ENCODE measurements at places on chromosomes 2 and 18.

DNA sequence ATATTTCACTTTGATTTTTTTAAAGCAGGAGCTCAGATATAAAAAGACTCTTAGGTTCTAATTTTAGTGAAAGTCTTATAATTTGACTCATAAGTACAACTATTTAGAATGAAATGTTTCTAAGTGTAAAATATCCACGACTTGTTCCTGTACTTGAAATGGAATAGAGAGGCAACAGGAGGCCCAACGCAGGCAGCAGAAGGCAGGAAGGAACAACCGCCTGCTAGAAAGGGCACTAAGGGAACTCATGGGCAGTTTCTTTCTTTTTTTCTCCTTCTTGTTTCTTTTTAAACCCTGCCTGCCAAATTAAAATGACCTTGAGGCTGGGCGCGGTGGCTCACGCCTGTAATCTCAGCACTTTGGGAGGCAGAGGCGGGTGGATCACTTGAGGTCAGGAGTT, 51.0 kb downstream of the RBMS1 start:
- no peak for DNase-seq

DNA sequence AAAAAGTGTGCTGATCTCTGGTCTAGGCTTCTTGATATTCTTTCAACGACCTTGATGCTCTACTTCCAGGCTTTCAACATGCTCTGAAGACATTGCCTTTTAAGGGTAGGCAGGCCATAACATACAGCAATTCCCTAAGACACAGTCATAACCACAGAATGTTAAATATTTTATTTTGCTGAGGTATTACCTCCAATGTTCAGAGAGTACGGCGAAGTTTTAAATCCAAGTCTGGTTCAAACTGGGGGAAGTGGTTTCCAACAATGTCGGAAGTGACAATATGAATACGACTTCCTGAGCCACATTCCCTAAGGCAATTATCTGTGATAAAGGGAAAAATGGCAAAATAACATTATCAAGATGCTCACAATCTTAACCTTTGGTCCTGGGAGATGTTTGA, 1077.9 kb upstream of the PIK3C3 start:
- no peak for DNase-seq

- no peak for DNase-seq
Observed at GRCh38 chr2:95309599-95309998, 12.5 kb downstream of the KCNIP3 start.

- DNase-seq = no peak
Observed at GRCh38 chr2:101386599-101387150, 628 bp downstream of the CREG2 start.

DNA sequence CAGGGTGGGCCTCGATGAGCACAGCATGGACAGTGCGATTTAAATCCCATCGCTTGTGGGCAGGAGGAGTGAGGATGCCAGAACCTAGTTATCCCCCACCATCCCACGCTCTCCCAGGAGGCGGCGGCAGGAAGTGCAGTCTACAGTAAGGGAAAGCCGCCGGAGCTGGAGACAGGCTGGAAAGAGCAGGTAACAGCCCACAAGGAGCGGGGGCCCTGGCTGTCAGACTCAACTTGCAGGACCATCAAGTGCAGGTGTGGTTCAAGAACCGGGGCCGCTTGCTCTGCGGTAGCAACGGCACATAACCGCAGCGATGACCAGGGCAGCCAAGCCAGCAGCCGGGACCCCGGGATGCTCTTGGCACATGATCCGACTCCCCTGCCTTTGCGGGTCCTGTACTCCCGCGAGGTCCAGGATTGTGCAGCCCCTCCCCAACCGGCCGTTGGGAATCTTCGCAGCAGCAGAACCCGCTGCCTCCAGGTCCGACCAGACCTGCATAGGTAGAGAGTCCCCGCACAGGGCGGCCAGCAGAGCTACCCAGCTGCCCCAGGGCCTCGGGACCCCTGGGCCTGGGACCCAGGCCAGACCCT, 82.1 kb downstream of the BIN1 start:
- no peak for DNase-seq

DNA sequence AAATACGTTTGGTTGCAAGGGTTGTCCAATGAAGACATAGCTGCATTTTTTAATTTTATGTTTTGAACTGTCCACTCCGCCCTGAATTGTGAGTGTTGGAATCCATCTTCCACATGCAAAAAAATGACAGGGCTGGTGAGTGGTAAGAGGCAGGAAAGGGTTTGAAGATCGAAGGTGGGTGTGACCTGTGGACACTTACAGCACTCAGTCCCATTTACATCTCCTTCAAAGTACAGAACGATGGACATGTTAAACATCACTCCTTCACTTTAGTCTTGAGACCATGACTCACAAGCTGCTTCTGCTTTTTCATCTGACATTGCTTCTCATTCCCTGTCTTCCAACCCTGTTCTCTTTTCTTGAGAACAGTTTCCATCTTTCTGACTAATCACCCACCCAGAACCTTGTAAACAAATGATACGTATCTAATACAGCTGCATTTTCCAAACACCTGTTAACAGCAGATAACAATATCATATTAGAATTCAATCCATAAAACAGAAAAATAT, 179.3 kb downstream of the ZNF516 start:
- no peak for DNase-seq

DNA sequence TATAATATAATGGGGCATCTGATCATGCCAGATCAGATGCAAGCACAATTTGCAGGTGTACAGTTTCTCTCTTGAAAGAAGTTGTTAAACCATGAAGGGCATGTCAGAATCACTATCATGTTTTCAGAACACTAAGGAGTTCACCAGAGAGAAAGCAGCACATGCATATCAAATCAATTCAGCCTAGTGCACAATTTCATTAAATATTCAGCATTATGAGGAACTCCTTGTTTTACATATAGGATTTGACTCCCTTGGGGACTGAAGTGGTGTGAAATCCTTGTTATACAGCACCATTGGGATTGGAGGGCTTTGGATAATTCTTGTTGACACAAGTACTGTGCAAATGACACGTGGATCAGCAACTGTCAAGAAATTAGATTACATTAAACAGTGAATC, 562.1 kb upstream of the KLHL29 start:
- no peak for DNase-seq

- no peak for DNase-seq
Observed at GRCh38 chr18:44938720-44939665, 258.3 kb downstream of the SETBP1 start.

DNA sequence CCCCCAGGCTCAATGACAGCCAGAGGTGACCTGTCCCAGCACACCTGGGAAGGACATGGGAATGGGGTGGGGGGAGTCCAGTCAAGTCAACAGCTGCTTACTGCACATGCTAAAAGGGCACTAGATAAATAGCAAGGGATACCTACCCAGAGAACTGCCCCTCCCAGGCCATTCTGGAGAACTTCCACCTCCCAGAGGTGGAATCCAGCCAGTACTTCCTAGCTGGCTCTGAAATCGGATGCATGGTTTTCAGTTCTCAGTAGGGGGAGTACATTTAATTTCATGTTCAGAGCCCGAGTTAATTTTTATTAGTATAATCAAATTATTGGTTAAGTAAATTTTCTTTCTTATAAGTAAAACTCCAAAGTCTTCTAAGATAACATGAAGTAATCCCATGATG, 28.9 kb upstream of the ITGA6 start:
- DNase-seq = no peak

- no peak for DNase-seq
Observed at GRCh38 chr18:22933966-22934423, 867 bp downstream of the RBBP8 start.

DNA sequence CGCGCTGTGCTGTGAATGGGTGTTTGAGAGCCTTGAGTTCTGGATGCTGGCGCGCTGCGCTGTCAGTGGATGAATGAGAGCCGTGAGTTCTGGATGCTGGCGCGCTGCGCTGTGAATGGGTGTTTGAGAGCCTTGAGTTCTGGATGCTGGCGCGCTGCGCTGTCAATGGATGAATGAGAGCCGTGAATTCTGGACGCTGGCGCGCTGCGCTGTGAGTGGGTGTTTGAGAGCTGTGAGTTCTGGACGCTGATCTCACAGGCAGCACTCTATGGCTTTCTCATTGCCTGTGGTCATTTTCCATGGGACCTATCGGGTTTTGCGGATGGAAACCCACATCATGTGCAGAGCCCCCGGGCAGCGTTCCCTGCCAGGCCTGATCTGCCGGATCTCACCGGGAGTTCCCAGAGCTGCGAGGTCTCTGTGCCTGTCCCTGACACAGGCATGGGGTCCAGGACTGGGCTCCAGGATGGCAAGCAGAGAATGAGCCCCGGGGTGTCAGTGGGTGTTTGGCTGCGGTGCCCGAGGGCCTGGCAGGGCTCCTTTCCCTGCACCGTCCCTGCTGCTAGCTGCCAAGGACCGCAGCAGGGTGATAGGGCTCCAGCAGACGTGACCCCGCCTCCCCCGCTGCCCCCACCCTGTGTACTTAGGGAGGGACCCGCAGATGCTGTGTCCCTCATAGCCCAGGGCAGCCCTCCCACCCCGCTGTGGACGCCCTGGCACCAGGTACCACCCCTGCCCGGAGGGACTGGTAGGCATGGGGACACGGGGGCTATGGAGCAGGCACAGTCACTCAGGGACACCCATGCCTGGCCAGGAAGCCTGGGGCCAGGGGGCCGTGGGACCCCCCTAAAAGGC, 9.7 kb downstream of the PDCD1 start:
- no peak for DNase-seq

GRCh38 chr2:136858656-136859055, 93.3 kb downstream of the THSD7B start:
- DNase-seq = no peak

- DNase-seq = peak; percentile 1
Observed at GRCh38 chr18:31990823-31991222, 27.8 kb upstream of the RNF125 start.

DNA sequence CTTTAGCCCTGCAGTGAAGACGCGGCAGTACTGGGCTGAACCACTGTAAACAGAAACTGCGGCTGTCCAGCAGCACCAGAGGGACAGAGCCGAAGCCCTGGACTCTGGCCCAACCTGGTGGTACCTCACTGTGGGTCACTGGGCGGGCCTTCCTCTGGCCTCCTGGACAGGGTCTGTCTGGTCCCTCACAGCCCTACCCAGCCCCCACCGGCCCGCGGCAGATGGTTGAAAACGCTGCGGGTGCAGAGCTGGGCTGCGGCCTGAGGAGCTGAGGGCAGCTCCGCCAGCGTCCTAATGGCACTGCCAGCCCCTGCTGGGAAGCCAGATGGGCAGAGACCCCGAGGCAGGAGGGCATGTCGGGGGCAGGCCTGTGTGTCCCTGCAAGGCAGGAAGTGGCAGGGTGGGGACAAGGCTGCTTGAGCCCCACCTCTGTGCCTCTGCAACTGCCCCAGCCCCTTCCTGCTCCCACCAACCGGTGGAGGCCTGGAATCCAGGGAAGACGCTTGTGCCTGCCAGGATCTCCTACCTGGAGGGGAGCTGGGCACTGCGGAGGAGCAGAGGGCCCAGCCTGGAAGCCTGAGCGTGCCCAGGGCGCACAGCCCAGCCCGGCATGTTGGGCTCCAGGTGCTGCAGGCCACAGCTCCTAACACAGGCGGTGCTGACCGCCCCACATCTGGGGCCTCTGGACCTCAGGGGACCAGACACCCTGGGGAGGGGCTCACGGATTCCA, 36.3 kb downstream of the HS6ST1 start:
- DNase-seq = no peak

GRCh38 chr2:129191530-129191929, 787.9 kb upstream of the RAB6C start:
- DNase-seq = no peak

DNA sequence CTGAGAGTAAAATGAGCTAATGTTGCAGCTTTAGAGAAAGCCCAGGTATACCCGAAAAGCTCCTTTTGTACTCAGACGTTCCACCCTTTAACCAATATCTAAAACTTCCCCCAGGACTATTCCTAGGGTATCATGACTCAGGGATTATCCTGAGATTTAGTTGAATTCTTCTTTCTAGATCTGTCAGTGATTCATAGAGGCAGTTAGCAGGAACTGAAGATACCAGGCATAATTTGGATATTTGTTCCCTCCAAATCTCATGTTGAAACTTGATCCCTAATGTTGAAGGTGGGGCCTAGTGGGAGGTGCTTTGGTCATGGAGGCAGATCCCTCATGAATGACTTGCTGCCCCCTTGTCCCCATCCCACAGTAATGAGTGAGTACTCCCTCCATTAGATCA, 161.2 kb upstream of the LRP1B start:
- no peak for DNase-seq

DNA sequence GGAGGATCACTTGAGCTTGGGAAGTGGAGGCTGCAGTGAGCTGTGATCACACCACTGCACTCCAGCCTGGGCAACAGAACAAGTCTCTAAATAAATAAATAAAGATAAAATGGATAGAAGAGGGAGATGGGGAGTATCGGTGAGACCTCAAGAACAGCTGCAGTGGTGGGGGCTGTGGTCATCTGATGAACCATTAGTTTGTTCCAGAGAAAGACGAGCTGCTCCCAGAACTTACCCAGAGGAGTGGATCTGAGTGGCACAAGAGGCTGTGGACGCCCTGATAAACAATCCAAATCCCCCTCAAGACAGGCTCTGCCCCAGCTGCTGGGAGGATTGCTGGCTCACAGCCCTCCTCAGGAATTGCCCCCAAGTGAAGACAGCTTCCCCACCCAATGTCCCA, 26.7 kb downstream of the TMEM127 start:
- no peak for DNase-seq

GRCh38 chr2:47344890-47345589, 57.9 kb upstream of the MSH2 start:
- DNase-seq = no peak

- DNase-seq = no peak
Observed at GRCh38 chr2:28709101-28709500, 42.5 kb upstream of the PPP1CB start.

GRCh38 chr2:58137221-58137620, 90.6 kb downstream of the VRK2 start:
- DNase-seq = no peak

- no peak for DNase-seq
Observed at GRCh38 chr18:52402814-52403213, 62.8 kb downstream of the DCC start.

- no peak for DNase-seq
Observed at GRCh38 chr2:112530728-112531127, 11.5 kb upstream of the POLR1B start.

GRCh38 chr2:218323526-218324472, 31.5 kb upstream of the TMBIM1 start:
- no peak for DNase-seq

DNA sequence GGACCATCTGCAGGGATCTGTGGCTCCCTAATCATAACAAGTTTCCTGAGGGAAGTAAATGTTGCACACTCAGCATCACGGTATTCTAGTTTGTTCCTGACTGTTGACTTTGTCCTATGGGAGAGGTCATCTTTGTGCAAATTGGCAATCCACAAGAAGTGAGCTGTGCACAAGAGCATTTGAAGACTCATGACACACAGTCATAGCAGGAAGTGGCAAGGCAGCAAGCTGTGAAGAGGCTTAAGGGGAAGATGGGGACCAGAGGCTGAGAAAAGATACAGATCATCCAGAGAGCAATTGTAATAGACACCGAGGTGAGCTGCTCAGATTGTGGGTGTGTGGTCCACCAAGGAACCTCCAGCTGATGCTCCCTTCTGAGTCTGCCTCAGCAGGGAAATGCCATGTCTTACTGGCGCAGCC, 2.7 kb downstream of the TNP1 start:
- no peak for DNase-seq

- DNase-seq = no peak
Observed at GRCh38 chr2:107072150-107072940, 186.4 kb upstream of the ST6GAL2 start.
